Stimulated activated naive CD4-positive, alpha-beta T cell treated with Interleukin-2 at 50 U/mL for 16 hours (primary cell): ENCODE measurements at places on chromosomes 16 and 17.

- no peak for DNase-seq
Observed at GRCh38 chr16:85246473-85246872, 134.2 kb upstream of the CIBAR2 start.

DNA sequence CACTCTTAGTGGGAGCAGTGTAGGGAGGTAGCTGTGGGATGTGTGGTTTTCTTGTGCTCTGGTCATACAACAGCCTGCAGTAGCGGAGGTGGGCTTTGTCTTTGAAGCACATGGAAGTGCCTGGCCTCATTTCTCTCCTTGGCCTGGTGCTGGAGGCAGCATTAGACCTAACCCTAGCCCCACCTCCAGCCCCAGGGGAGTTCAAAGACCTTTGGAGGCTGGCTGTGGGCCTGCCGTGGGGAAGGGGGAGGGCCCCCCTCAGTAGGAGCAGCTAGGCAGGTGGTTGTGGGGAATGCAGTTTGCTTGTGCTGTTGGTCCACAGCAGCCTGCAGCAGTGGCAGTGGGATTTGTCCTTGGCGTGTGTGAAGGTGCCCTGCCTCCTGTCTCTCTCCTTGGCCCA lies 91.7 kb downstream of the BCAS3 start:
- DNase-seq: no peak

- no peak for DNase-seq
Observed at GRCh38 chr16:76297941-76298340, 20.7 kb downstream of the CNTNAP4 start.

DNA sequence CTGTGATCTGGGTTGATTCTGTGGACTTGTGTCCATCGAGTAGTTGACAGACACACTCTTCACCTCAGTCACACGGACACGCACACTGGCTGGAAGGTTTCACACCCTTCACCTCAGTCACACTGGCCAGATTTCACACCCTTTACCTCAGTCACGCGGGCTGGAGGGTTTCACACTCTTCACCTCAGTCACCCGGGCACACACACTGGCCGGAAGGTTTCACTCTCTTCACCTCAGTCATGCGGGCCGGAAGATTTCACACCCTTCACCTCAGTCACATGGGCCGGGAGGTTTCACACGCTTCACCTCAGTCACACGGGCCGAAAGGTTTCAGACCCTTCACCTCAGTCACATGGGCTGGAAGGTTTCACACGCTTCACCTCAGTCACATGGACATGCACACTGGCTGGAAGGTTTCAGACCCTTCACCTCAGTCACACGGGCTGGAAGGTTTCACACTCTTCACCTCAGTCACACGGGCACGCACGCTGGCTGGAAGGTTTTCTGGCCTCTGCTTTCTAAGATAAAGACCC lies 96.2 kb downstream of the PGS1 start:
- DNase-seq: no peak

GRCh38 chr17:40023590-40024292 lies 8.5 kb downstream of the CSF3 start:
- DNase-seq: no peak

GRCh38 chr16:70661534-70661917 lies 15.2 kb downstream of the IL34 start:
- no peak for DNase-seq

DNA sequence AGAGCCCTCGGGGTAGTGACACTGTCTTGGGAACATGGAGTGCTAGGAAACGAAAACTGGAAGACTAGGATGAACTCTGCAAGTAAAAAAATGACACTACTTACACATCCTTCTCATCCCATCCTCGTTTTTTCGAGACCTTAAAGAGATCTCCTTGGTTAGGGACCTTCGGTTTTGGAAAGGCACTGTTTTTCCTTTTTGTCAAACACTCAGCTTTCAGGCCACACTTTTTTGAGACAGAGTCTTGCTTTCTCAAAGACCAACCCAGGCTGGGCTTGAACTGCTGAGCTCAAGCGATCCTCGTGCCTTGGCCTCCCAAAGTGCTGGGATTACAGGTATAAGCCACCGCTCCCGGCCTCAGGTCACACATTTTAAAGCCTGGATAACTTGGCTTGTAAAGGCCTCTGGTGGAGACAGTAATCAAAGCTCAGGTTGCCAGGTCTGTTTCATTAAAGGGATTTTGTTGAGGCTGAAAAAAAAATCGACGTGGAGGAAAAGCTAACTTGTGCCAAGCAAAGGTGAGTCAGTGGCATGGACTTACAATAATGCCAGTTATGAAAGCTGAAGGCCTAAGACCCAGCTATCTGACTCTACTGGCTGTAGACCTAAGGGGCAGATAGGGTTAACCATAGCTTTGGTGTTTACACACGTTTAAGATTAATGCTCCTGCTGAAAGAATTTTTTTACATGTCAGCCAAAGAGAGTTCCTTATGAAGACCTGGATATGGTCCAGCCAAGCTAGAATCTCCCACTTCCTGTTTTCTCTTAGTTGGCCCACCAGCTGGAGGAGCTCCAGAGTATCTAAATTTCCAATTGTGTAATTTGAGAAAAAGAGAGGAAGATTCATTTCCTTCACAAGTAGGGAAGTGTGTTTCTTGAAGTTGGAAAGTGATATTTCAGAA lies 823 bp downstream of the NBR1 start:
- no peak for DNase-seq

DNA sequence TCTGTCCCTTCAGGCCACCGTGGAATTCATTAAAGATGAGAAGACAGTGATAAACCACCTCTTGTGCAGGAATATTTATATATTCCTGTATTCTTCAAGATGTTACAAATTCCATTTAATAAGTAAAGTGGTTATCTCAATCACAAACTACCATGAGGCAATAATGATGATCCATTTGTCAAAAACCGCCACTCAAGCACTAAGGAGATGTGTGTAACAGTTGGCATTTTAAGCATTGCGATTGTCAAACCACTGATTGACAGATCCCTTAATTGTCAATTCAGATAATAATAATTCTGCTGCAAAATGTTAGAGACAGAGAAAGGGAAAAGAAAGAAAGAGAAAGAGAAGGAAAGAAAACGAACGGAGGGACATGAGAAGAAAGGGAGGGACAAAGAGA lies 476.1 kb upstream of the RBFOX1 start:
- DNase-seq: no peak

GRCh38 chr17:44473367-44473766 lies 29.8 kb downstream of the GPATCH8 start:
- DNase-seq: no peak

GRCh38 chr16:2280461-2280860 lies 12.5 kb upstream of the RNPS1 start:
- DNase-seq: no peak

DNA sequence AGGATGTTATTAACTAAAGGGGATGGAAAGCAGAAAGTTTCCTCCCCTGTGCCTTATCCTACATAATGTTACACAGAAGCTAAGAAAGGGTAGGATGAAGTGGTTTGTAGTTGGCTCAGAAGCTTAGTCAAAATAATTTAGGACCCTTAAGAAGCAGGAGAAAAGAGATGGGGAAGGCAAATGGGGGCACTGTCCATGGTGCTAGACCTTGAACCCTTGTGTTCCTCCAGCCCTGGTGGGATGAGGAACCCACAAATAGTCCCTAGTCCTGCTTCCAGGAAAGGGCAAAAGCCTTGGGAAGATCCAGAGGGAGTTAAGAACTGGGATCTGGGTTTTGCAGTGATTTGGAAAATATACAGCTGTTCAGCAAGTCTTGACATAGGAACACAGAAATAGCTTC lies 54.5 kb downstream of the SLC5A11 start:
- no peak for DNase-seq

- no peak for DNase-seq
Observed at GRCh38 chr16:4381935-4382794, 10.5 kb downstream of the VASN start.

- no peak for DNase-seq
Observed at GRCh38 chr16:60137891-60138290, 1403.8 kb upstream of the GOT2 start.

DNA sequence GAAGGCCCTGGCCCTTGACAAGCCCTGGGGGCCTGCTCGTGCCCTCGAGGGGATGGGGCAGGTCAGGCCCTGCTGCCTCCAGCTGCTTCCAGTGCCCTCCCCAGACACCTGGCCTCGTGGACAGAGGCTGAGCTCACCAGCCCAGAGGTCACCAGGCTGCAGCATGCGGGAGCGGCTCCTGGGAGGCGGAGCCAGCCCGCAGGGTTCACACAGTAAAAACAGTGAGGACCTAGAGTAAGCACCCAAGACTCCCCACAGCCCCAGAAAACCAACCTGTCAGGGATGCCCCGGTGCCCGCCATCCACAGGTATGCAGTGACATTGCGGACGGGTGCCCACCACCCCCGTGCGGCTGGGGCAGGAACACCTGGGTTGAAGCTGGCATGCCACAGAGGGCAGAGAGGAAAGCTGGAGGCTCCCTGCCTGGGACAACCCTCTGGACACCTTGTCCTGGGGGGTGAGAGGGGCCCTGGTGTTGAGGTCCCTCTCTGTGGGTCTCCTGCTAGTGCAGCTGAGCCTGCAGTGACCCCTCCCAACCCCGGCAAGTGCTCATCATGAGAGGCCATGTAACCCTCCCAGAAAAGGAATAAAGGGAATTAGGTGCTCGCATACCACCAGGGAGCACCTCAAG lies 62.1 kb downstream of the LMF1 start:
- DNase-seq: no peak

- no peak for DNase-seq
Observed at GRCh38 chr17:83084214-83084613, 4.8 kb downstream of the METRNL start.

DNA sequence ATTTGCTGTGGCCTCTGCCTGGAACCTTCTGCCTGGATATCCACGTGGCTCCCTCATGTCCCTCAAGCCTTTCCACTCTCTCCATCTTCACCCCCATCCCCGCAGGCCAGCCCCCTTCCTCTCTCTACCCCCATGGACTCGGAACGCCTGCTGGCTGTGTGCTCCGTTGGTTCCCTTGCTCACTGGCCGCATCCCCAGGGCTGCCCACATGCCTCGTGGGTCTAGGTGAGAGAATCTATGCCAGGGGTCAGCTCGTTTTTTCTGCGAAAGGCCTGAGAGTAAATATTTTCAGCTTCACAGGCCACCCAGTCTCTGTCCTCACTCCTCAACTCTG lies 12.0 kb downstream of the SLC5A10 start:
- no peak for DNase-seq

GRCh38 chr16:52469775-52470174 lies 77.2 kb downstream of the TOX3 start:
- DNase-seq: no peak

GRCh38 chr17:11535231-11535630 lies 63.0 kb upstream of the DNAH9 start:
- DNase-seq: no peak

DNA sequence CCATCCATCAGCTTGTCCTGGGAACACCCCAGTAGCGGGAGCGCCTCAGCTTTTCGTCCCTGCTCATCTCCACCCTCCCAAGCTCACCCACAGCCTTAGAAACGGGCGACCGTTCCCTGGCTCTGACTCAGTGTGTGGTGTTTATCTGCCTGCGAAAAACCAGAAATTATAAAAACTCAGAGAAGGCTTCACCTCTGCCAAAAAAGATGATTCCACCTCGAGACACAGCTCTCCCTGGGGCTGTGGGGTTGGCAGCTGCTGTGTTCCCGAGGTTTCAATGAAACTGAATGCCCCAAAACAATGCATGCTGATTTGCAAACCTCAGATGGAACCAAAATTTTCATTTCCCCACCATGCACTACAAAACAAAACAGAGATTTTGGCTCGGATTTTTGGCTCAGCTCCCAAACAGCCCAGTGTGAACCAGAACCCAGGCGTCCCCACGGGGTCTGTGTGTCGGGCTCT lies 62.4 kb upstream of the MED9 start:
- DNase-seq: no peak

DNA sequence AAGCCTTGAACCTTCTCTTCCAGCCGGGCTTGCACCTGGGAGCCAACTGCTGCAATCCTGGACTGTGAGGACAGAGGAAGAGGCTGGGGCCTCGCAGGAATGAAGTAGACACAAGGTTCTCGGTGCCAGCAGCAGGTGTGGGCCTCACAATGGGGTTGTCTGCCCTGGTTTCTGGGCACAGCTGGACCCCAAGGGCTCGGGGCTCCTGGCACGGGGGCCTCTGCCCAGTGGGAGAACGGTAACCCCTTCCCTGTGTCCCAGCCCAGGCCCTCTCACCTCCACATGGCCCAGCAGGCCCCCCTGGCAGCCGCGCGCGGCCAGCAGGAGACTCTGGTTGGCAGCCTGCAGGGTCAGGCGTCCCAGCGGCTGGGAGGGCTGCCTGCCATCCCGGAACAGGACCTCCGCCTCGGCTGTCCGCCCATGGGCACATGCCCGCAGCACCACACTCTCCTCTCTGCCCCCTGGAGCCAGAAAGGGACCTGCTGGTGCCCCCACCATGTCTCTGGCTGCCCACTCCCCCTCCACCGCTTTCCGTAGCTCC lies 46.9 kb downstream of the RMI2 start:
- DNase-seq: no peak

GRCh38 chr16:67636713-67637112 lies 8.2 kb upstream of the CARMIL2 start:
- DNase-seq: no peak

DNA sequence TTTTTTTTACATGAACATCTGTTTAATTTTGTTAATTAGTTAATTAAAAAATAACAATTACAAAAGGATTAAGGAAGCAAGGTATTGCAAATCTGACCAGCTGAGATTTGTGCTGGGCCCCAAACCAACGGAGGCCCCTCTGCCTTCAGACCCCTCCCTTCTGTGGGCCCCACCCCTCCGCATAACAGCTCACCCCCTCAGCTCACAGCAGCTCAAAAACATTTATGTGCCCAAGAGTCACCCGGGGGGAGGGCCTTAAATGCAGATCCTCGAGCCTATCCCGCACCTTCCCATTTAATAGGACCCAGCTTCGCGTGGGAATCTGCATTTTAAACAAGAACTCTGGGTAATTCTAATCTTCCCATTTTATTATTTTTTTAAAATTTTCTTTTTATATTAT lies 75.0 kb downstream of the MGAT5B start:
- no peak for DNase-seq

DNA sequence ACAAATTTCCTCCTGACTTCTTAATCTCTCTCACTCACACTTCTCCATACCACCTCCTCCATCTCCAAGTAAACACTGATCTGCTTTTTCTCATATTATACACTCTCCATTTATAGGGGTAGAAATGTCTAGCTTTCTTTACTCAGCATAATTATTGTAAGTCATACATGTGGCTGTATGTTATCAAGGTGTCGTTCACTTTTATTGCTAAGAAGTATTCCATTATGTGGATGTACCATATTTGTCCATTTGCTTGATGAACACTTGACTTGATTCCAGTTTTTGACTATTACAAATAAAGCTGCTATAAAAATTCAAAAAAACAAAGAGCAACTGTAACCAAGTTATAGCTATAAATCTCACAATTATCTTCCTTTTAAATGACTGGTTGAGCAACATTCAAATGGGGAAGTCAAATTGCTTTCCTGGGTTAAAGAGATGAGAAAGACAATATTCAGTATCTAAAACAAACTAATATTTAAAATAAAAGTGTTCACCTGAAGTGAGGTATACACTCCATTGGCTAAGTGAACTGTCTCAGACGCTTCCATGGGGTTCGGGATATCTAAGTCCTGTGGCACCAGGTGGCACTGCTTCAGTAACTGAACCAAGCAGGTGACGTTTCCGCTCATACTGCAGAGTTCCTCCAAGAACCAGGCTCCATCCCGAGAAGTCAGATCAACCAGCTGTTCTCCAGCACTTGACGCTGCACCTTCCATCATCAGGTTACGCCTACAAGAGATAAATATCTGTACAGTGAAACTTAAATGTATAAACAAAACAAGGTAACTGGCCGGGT lies 32.6 kb upstream of the ARL6IP1 start:
- no peak for DNase-seq
